ENCODE measurements at places on chromosomes 7 and 10. TPM values are rescaled to one million over a fixed set of nuclear protein-coding genes. Genes with fewer than 3 reads are reported as not detected.

The FXYD4 gene
- total RNA-seq = not detected

DNA sequence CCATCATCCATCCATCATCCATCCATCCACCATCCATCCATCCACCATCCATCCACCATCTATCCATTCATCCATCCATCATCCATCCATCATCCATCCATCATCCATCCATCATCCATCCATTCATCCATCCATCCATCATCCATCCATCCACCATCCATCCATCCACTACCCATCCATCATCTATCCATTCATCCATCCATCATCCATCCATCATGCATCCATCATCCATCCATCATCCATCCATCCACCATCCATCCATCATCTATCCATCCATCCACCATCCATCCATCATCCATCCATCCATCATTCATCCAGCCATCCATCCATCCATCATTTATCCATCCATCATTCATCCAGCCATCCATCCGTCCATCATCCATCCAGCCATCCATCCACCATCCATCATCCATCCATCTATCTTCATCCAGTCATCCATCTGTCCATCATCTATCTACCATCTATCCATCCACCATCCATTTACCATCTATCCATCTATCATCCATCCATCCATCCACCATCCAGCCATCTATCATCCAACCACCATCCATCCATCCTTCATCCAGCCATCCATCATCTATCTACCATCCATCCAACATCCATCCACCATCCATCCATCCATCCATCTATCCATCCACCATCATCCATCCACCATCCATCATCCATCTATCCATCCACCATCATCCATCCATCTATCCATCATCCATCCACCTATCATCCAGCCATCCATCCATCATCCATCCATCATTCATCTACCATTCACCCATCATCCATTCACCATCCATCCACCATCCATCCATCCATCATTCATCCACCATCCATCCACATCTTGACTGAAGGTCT is 153.8 kb downstream of the SH3PXD2A start:
- no peak for DNase-seq

The NAT16 gene
- total RNA-seq = not detected

DNA sequence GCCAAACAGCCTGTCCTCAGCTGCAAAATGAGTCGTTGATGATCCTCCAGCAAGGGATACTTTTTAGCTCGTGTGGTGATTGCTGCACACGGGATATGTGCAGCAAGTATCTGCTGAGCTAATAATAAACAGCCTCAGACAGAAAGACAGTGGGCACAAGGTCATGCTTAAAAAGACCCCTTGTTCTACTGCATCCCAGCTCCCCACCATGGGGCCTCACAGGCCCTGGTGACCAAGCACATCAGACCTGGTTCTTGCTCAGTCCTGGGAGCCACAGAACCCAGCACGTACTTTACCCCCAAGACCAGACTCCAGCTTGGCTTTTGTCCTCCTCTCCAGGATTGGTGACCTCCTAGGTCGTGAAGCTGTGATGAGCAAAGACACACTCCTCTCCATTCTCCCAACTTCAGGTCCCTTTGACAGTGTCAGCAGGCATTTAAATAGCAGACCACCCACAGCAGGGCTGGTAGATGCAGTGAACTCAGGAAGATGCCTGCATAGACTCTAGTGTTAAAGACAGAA is 50.5 kb downstream of the EGFR start:
- no peak for DNase-seq

The UBE2H gene
- total RNA-seq = 71.6 TPM

GRCh38 chr7:157652161-157652953 is 315.6 kb downstream of the DNAJB6 start:
- no peak for DNase-seq

Data from fibroblast of the aortic adventitia (primary cell).